ENCODE measurements at places on chromosomes 6 and 20.
A peak's percentile ranks its signal among the peaks of the same experiment; 100 is the strongest.

GRCh38 chr20:32510601-32511357 lies 74.4 kb downstream of the NOL4L start:
- no peak for DNase-seq

DNA sequence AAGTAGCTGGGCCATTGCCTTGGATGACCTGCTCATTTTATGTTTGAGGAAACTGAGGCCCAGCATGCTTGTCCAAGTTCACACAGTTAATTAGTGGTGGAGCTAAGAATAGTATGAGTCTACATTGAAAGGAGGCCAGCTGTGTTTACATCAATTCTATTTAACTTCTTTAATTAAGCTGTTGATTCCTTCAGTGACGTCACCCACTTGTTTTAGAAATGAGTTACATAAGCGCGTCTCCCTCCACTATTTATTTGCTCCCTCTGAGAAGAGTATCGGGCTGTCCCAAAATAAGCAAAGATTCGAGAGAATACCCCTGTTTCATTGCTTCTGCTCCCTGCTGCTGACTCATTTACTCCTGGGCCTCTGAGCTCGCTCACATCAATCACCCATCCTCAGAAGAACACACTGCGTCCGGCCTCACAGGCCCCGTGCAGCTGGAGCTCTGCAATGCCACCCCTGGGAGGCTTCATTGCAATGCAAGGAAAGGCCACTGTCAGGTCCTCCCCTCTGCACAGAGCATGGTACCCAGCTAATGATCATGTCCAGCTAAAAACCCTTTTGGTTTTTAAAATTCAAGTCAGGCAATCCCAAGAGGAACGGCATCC lies 74.8 kb upstream of the BMP2 start:
- DNase-seq: no peak

GRCh38 chr6:125853756-125854155 lies 63.0 kb downstream of the NCOA7 start:
- DNase-seq: no peak

GRCh38 chr6:79066330-79066729 lies 11.7 kb downstream of the PHIP start:
- no peak for DNase-seq

GRCh38 chr20:19932170-19932667 lies 84.9 kb upstream of the NAA20 start:
- DNase-seq: no peak

- no peak for DNase-seq
Measured at GRCh38 chr20:34971561-34972235, 16.0 kb downstream of the MYH7B start.

DNA sequence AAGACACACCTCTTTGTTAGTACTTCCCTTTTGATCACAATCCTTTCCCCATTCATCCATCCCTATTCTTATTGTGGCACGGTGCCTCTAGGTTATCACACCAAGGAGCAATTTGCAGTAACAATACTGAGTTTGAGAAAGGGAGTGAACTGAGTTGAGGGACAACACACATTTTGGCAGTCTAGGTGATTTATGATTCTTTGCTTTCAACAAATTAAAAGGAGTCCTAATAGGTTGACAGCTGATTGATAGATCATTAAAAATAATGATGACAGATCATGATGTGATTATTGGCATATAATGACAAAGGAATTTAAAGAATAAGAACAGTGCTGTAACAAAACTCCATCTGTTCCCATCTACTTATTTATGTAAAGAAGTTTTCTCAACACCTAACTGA lies 36.7 kb downstream of the IMPG1 start:
- DNase-seq: no peak

GRCh38 chr6:113862112-113862511 lies 5.0 kb downstream of the MARCKS start:
- no peak for DNase-seq

DNA sequence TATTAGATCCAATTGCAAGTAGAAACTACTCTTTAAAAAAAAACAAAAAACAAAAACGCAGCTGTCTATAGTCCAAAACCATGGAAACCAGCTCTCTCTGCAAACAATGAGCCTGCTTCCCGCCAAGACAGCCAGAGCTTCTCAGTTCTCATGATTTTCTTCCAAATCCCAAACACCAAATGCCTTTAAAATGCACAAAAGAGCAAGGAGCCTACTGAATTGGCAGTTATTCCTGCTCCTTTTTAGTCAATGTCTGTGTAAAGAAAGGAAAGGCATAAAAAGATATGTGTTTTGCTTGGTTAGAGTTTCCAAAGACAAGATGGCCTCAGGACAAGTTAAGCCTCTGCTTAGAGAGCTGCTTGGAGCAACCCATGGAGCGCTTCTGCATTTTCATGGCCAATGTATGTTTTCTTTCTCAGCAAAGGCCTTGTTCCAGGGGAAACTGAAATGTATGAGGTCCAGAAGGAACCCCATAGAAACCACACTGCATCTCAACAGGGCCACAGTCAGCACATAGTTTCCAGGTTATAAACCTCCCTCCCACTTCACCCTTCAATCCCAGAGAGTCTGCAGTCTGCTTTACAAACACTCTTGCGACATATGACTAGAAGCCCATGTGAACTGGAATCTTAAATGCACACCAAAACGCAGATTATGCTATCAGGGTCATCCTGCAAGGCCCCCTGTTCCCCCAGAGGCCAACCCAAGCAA lies 209.3 kb upstream of the TAB2 start:
- DNase-seq: no peak

- DNase-seq: no peak
Measured at GRCh38 chr6:15864038-15864707, 201.3 kb upstream of the DTNBP1 start.

DNA sequence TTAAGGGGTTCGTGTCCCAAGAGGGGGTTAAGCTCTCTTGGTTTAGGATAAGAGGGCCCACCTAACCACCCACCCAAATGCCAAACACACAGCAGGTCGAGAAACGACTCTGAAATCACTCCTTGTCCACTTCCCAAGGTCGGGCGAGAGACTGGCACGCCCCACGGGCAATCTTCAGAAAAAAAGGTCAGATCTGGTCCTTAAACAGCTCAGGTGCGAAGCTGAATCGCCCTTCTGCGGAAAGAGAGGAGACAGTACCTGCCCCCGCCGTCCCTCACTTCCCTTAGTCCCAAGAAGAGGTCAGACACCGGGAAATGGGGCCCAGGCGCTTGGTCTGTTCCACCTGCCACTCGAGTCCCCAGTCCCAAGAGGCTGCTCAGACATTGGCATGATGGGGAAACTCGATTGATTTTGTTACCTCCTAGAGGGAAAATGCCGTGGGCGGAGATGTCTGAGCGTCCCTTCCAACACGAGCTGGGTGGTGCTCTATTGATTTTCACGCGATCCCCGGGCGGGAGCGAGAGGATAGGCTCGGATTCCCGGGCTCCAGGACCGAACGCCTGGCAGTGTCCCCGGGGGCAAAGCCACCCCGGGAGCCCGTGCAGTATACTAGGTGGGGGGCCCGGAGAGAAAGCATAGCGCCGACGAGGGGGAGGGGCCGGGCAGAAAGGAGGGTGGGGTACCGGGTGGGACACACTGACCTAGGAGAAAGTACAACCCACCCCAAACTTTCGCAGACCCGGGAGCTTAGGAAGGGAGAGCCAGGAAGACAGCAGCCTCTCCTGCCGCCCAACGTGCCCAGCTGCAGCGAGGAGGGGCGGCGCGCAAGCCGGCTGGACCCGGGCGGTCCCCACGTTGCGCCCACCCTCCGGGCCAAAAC lies 1.1 kb upstream of the SAMD5 start:
- peak; percentile 6 for DNase-seq

DNA sequence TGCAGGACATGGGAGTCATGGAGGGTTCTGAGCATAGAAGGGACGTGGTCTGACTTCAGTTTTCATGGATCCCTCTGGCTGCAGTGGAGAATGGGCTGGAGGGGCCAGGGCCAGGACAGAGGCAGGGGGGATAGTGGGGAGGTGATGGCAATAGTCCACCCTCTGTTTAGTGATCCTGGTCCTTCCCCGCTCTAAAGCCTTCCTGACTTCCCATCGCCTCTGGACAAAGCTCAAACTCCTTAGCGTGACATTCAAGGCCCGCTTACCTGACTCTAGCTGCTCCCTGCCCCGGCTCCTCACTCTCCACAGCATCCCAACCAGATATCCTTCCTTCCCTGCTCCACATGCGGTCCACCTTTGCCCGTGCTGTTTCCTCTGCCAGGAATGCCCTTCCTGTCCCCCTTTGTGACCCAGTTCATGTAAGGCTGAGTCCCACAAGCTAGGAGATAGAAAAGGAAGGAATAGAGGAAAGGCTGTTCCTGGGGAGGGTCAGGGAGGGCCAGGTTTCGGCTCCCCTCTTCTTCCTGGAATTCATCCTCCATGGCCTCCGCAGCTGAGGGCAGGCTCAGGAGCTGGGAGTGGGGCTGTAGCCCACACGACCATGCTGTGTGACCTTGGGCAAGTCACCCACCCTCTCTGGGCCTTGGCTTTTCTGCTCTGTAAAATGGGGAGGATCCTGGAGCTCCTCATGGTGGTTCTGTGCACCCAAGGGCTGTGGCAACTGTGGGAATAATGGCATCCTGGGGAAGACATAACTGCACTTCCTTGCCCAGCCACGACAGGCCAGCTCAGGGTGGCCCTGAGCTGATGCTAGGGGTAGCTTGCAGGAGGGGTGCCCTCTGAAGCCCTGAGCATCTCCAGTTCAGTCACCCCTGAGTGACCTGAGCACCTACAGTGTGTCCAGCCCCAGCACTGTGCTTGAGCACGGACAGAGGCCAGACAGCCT lies 116.1 kb downstream of the CEBPB start:
- no peak for DNase-seq

GRCh38 chr6:96391776-96392360 lies 129.7 kb upstream of the UFL1 start:
- DNase-seq: peak; percentile 3

DNA sequence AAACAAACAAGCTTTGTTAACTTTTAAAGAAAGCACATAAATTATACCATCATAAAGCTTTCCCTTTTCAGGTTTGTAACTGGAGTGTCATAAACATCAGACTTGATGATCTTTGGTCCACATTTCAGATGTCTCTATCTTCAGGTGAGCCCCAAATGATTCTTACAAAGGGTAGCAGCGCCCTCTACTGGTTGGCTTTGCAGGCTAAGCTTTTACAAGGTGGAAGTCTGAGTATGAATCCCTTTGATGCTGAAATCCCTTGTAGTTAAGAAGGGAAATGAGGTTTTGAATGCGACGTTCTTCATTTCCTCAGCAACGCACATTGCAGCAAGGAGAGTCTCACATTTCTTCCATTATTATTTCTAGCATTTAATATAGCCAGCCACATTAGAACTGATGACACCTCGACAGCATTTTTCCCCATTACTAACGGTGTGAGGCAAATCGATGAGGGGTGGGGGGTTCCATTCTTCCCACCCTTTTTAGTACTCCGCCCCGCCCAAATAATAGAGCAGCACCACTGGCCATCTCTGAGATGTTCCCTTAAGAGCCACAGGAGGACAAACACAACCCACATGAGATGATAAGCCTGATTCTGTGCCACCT lies 126.3 kb upstream of the NT5E start:
- DNase-seq: peak; percentile 85

- DNase-seq: no peak
Measured at GRCh38 chr6:68364271-68364805, 270.7 kb upstream of the ADGRB3 start.

DNA sequence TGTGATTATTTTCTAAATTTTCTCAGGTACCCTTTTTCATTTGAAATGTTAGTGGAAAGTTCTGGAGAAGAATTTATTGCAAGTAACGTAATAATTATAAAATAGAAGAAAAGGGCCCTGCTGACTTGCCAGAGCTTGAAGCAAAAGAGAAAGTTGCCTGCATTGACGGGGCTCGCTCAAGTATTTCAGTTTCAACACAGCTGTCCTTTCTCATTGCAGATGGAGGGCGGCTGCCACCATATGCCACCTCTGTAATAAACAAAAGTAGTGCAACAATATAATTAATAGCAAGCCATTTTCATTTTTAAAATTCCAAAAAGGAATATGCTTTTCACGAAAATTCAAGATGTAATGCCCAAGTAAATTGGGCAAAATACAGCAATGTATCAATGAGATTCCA lies 246.2 kb downstream of the PACRG start:
- DNase-seq: no peak

GRCh38 chr6:19998541-19998940 lies 161.4 kb downstream of the ID4 start:
- no peak for DNase-seq

DNA sequence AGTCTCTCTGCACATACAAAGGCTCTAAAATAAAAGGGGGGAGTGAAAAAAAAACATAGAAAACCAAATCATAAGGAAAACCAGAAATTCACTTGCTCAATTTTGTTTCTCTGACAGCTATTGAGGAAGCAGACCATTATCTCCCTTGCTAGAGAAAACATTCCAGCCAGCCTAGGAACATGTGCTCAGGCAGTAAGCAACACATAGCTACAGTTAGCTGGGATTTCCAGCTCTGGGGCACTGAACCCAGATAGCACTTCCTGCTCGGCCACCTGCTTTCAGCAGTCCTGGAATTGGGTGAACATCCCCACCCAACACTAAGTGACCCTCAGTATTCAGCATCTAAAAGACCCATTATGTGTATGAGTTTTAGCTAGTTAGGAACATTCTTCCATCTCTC lies 61.3 kb downstream of the TNFRSF21 start:
- DNase-seq: no peak

GRCh38 chr6:91464201-91464600 lies 877.3 kb upstream of the MAP3K7 start:
- DNase-seq: no peak

GRCh38 chr6:28315628-28316027 lies 20.3 kb downstream of the ZSCAN31 start:
- DNase-seq: no peak

- no peak for DNase-seq
Measured at GRCh38 chr6:76533661-76534060, 461.2 kb upstream of the IMPG1 start.

GRCh38 chr6:75524322-75524972 lies 30.8 kb upstream of the FILIP1 start:
- no peak for DNase-seq

- no peak for DNase-seq
Measured at GRCh38 chr6:64170316-64170715, 534.7 kb downstream of the PHF3 start.

- DNase-seq: no peak
Measured at GRCh38 chr20:17811628-17811965, 111.8 kb downstream of the BANF2 start.

DNA sequence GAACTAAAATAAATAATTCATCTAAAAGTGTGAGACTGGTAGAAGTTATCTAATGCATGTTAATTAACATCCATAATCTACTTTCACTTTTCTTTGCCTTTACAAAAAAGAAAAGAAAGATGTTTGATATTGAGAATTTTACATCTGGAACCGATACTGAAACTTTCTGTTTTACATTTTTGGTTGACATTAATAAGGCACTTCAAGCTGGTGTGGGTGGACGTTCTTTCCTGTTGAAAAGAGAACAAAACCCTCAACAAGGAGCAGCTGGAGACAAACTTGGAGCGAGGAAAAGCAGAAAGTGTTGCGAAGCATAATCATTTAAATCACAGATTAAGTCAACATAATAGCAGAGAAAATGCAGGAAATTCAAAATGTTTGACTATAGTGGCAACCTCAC lies 575.2 kb upstream of the ADGRB3 start:
- DNase-seq: no peak

GRCh38 chr6:125853168-125853567 lies 62.4 kb downstream of the NCOA7 start:
- no peak for DNase-seq
